Anterior cingulate cortex (tissue), 58 donors: ENCODE measurements at places on chromosomes 6 and 20.

DNA sequence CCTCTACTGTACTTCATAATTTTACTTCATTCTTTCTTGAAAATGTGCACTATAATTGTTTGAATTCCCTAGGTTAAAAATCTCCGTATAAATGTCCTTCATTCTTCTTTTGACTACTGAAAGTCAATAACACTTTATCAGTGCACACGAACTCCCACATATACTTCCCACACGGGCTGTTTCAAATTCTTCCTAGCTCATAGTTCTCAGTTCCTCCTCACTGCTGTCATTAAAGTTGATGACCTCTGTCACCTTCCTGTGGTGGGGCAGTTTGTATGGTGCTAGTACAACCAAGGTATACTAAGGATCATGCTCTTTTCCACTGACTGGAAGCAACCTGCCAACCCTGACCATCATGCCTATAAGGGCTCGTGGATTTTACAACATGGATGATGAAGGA is 40.0 kb upstream of the CD2AP start:
- DNase-seq, result no peak

DNA sequence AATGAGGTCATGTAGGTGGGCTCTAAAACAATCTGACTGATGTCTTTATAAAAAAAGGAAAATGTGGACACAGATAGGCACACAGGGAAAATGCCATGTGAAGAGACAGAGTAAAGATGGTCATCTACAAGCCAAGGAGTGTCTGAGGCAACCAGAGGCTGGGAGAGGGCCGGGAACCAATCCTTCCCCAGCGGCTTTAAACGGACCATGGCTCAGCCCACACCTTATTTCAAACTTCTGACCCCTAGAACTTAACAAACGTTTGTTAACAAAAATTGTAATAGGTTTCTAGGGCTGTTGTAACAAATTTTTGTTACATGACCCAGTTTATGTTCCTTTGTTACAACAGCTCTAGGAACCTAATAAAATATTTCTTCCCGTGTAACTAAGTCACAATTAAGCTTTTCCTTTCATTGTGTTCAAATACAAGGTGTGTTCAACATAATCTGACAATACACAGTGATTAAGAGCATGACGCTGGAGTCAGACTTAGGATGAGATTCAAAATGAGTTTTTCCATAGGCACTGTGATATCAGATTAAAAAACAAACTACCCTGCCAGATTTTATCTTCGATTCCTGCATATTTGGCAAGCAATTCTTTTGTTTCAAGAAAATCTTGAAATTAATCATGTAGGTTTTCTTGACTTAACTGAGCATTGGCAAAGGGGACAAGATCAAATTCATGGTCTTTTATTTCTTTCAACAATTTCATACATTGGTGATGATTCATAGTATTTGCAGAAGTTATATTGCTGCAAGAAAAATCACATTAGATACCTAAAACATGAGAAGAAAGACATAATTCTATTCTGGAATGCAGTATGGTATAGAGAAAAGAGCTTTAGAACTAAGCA is 169.5 kb upstream of the RIPOR2 start:
- DNase-seq, result no peak

- DNase-seq, result no peak
Measured at GRCh38 chr20:50320005-50320900, 129.6 kb downstream of the CEBPB start.

DNA sequence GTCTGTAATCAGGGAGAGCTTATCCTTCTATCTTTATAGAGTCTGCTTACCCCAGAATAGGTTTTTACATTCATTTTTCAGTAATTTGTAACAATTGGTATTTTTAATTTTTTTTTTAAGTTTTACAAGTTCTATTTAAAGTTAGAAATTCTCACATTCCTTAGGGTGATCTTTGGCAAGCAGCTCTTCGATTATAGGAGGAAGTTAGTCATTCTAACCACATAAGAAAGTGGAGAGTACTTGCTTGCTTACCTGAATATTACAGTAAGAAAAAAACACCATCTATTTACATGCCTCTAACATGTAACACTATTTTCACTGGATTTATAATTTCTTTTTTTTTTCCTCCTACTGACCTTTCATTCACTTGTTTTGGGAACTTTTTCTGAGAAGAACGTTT is 6.7 kb downstream of the TSHZ2 start:
- no peak for DNase-seq

- no peak for DNase-seq
Measured at GRCh38 chr20:19026901-19027644, 185.4 kb upstream of the SLC24A3 start.

DNA sequence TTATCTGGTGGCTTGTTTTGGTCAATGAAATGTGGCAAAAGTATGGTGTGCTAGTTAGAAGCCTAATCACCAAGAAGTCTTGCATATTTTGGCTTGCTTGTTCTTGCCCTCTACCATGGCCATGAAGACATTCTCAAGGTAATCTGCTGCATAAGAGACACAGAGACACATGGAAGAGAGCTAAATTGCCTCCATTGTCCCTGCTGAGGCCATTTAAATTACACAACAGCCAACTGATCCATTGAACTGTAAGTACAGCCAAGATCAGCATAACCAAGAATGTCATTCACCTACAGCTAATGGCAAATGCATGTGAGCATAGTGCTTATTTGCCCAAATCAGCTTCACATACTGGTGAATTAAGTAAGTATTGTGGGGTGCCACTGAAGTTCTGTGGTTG is 603.8 kb downstream of the FRK start:
- no peak for DNase-seq

DNA sequence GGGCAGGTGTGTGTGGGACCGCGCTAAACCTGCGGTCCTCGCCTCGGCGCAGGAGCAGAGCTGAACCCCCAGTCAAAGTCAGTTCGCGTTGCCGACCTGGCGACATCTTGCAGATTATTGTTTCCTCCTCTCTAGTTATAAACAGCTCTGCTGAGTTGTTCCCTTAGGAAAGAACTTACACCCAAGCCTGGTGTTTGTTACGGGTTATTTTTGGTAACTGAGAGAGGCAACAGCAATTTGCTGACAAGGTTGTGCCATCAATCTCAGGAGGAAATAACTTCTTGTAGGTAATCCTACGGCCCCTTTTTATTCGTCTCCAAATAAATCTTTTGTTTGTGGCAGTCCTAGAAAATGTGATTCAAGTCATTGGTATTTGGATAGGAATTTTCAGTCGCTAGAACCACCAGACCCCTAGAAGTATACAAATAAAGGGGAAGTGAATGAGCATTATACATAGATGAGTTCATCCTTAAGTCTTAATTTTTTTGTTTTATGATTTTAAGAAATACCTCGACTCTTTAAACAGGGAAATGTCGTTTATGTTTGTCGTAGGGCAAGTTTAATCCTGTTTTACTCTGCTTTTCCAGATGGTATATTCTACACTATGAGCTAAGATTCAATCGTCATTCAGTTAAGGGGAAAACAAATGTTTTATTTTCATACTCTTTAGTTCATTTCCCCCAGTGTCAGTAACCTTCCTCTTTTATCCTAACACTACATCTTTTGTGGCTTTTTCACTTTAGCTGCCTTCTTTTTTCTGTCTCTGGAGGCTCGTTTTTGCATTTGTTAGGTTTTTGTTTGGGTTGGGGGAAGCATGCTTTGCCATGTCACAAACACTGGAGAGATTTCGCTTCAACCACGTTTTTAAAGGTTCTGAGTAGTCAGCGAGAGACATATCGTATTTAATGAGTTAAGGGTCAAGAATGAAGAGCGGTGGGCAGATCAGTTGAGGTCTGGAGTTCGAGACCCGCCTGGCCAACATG is 1.2 kb downstream of the PM20D2 start:
- DNase-seq, result no peak

DNA sequence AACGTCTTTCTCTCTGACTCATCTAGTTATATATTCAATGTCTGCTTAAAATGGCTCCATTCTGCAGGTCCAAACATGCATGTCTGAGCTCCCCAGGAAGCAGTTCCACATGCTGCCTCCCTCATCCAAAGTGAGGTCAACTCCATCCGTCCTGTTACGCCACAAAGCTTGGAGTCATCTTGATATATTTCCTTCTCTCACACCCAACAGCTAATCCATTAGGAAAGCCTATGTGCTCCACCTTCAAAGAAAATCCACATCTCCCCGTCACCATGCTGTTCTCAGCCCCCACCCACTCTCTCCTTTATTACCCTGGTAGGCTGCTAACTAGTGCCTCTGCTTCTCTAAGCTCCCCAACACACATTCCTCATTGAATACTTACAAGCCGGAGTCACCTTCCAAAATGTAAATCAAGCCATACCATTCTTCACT is 130.2 kb upstream of the SYNDIG1 start:
- no peak for DNase-seq

DNA sequence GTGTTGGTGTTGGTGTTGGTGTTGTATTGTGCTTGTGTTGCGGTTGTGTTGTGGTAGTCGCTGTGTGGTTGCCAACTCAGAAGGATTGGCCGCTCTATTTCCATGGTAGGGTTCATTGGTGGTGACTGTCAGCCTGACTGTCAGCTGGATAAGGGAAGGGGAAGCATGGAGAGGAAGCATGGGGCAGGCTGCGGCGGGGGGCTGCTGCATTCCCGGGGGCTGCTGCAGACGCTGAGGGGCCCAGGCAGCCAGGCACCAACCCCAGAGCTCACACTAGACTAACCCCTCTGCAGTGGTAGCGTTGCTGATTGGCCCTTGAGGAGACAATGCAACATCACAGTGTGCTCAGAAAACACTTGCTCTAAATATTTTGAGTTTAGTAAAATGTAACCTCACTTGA is 199.2 kb downstream of the SMOC2 start:
- no peak for DNase-seq

GRCh38 chr6:33955566-33955965 is 151.8 kb upstream of the MLN start:
- no peak for DNase-seq

- DNase-seq, result no peak
Measured at GRCh38 chr6:100695445-100695844, 185.7 kb downstream of the ASCC3 start.

GRCh38 chr6:16332175-16332542 is 93.8 kb downstream of the GMPR start:
- peak; percentile 46 for DNase-seq

DNA sequence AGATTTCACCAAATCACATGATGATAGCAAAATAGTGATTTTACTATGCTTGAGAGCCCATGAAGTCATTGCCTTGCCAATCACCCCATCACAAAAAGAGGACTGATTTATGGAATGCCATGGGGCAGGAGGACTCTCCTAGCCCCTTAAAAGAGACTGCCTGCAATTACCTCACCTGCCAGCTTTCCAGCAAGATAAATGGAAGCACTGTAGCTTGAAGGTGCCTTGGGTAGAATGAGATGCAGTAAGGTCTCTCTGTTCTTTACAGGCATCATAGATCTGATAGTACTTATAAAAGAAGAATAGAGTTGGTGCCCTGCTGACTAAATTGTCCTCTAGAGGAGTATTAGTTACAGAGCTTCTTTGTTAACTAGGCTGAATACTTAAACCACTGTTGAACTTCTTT is 242.3 kb downstream of the TMEM242 start:
- no peak for DNase-seq

- DNase-seq, result no peak
Measured at GRCh38 chr6:36797653-36798052, 41.6 kb downstream of the CPNE5 start.

DNA sequence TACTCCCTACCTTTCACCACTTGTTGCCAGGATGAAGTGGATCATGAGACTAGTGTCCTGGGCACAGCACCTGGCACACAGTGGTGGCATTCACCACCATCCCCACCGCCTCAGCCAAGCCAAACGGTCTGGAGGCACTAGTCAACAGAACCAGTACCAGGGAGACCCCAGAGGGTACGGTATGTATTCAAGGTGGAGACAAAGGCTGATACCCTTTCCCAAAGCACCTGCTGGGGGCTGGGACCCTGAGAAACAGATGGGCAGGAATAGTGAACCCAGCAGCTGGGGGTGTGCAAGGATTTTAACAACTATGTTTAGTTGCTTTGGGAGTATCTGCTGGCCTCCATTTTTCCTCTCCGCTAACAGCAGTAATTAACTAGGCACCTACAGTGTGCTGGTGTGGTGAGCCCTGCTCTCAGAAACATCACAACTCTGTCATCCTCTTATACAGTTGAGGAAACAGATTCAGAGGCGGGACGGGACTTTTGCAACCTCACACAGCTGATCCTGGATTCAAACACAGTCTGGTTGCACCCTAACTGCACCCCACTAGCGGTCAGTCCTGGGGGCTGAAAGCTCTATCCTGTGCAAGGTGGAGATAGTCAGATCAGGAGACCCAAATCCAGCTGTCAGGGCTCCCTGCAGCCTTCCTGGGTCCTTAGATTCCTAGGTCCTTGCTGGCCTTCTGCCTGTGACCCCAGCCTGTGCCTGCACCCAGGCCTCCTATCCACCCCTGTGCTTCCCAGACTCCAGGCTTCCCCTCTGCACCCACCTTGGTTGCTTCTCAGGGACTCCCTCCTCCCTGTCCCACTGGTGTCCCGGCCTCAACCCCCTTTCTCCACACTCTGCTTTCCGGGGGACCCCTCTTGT is 1.2 kb downstream of the SNTA1 start:
- DNase-seq, result no peak

DNA sequence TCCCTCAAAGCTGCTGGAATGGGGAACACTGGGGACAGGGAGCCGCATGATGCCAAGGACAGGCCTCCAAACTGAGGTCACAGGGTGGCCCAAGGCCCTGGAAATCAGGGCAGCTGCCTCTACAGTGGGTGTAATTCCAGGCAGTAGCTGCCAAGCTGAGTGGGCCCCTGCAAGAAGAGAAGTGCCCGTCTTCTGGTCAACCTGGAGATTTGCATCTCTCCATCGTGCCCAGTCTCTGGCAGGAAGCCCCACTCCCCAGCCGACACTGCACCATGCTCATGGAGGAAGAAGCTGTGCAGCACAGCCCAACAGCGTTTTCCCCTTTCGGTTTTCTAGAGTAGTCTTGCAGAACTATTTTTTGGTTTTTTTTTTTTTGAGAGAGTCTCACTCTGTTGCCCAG is 2.2 kb upstream of the FAM209A start:
- DNase-seq, result no peak

GRCh38 chr20:50243610-50244351 is 53.2 kb downstream of the CEBPB start:
- no peak for DNase-seq

DNA sequence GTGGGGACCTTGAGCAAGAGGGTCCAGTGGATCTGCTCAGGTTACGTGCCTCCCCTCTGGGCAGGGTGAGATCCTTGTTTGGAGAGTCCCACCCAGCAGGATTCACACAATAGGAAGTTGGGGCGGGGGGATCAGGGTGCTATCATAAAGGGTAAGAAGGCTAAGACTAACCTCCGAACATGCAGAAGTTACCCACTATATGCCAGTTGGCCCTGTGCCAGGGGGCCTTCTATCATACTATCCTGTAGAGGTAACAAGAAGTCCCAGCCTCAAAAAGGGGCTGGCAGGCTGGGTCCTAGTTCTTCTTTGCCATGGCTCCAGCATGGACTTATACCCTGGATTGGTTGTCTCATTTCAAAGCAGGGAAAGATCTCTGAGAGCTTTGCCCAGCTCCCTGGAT is 94.1 kb downstream of the CDH26 start:
- no peak for DNase-seq
